ENCODE measurements at places on chromosomes 3 and 15. TPM values are rescaled to one million over a fixed set of nuclear protein-coding genes. Genes with fewer than 3 reads are reported as not detected.

Gene CCDC39
- not detected for total RNA-seq

Gene SLC9C1
- 0.14 TPM for total RNA-seq

Gene RLBP1
- not detected for total RNA-seq

Gene GOLGA8Q
- 1.3 TPM for total RNA-seq

Gene CHDH
- under 0.01 TPM for total RNA-seq

Gene FSIP1
- total RNA-seq = 1.7 TPM

Gene SERINC4
- total RNA-seq = 0.09 TPM

Gene ANKRD34C
- total RNA-seq = not detected

Gene GABRB3
- total RNA-seq = 0.71 TPM

Gene ST8SIA2
- total RNA-seq = not detected

Gene PCOLCE2
- total RNA-seq = 60.7 TPM

Gene OR5K2
- not detected for total RNA-seq

Gene ZNF501
- 4.0 TPM for total RNA-seq

Gene DUOXA2
- not detected for total RNA-seq

Gene RFTN1
- total RNA-seq = 57.5 TPM

Gene EHHADH
- total RNA-seq = 3.4 TPM

Gene CAMKV
- total RNA-seq = not detected

Gene PRRT3
- 2.1 TPM for total RNA-seq

Gene FBXL22
- 1.4 TPM for total RNA-seq

Gene HOMER2
- 2.6 TPM for total RNA-seq

Gene UQCC5
- total RNA-seq = 11.8 TPM

Gene IMPG2
- total RNA-seq = 0.14 TPM

Gene CTSH
- total RNA-seq = 7.5 TPM

Gene NR1I2
- not detected for total RNA-seq

Gene ALCAM
- 63.6 TPM for total RNA-seq

Gene KBTBD13
- total RNA-seq = not detected

Gene TM6SF1
- total RNA-seq = 0.55 TPM

Gene PSTPIP1
- not detected for total RNA-seq

Gene LNP1
- 4.2 TPM for total RNA-seq

Gene CHRM5
- total RNA-seq = under 0.01 TPM

Gene TYRO3
- 4.3 TPM for total RNA-seq

Gene SYNPR
- total RNA-seq = not detected

Gene ROPN1
- not detected for total RNA-seq

Gene PSMD6
- 92.4 TPM for total RNA-seq

Gene ZMYND10
- 0.28 TPM for total RNA-seq

Gene KLF15
- total RNA-seq = 3.6 TPM

Gene SAXO2
- total RNA-seq = 0.65 TPM

Gene PLXNA1
- total RNA-seq = 30.3 TPM

Gene LIPC
- 1.3 TPM for total RNA-seq

Gene NKTR
- 40.0 TPM for total RNA-seq

Gene LMCD1
- total RNA-seq = 44.2 TPM

Gene SEMA5B
- not detected for total RNA-seq

Gene SNURF
- 51.8 TPM for total RNA-seq

Gene CHRFAM7A
- total RNA-seq = 0.14 TPM

Gene DNASE1L3
- 0.18 TPM for total RNA-seq

Gene TGM4
- not detected for total RNA-seq

Gene SEMA6D
- 22.9 TPM for total RNA-seq

Gene ADPRH
- 1.7 TPM for total RNA-seq

Gene CD200R1
- not detected for total RNA-seq

Gene SEMA3B
- 31.8 TPM for total RNA-seq

Gene LINGO1
- not detected for total RNA-seq

Gene TMC3
- not detected for total RNA-seq

Data from smooth muscle cell of bladder (primary cell).